PC-9 (cell line): ENCODE measurements at places on chromosomes 4 and X.

GRCh38 chr4:99998062-99998867 lies 48.2 kb upstream of the H2AZ1 start:
- DNase-seq = no peak

DNA sequence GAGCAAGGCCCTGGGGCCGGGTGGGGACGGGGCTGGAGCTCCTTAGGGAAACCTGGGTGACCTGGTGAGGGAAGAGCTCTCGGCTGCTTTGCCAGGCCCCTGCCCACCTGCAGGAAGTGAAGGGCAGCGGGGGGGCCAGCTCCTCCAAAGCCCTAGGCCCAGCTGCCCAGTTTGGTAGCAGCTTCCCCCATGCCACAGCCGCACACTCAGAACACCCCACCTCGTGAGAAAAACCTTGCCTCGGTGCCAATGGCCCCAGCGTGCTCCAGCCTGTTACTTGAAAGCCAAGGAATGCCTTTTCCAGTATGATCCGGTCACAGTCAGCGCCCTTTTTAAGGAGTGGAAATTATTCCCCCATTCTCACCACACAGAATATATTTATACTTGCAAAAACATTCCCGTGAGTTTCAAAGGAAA lies 38.3 kb downstream of the ACOX3 start:
- no peak for DNase-seq

- no peak for DNase-seq
These were observed 7.6 kb downstream of the CXCL13 start for GRCh38 chr4:77613267-77613666.

DNA sequence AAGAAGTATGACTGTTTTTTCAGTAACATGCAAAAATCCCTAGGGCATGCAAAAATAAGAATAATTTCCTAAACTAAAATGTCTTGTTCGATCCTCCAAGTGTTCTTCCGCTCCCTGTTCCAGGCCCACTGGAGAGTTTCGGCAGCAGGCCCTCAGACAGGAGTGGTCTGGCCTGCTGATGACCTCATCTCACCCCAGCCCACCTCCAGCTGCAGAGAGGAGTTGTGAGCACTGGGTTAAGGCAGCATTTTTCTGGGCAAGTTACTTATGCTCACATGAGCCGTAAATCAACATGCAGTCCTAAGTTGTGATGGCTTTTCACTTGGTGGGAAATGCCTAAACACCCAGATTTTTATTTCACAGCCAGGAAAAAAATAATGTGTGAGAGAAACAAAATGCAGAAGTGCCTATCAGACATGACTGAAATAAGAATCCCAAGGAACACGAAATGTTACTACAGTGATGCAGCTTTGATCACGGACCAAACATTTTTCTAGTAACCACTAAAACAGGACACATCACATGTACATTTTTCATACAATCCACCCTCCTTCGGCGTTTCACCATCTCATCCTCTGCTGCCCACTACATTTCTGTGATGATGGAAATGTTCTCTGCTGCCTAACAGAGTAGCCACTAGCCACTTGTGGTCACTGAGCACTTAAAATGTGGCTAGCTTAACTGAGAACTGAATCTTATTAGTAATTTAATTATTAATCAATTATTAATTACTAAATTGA lies 153.3 kb upstream of the TBL1X start:
- DNase-seq = no peak

DNA sequence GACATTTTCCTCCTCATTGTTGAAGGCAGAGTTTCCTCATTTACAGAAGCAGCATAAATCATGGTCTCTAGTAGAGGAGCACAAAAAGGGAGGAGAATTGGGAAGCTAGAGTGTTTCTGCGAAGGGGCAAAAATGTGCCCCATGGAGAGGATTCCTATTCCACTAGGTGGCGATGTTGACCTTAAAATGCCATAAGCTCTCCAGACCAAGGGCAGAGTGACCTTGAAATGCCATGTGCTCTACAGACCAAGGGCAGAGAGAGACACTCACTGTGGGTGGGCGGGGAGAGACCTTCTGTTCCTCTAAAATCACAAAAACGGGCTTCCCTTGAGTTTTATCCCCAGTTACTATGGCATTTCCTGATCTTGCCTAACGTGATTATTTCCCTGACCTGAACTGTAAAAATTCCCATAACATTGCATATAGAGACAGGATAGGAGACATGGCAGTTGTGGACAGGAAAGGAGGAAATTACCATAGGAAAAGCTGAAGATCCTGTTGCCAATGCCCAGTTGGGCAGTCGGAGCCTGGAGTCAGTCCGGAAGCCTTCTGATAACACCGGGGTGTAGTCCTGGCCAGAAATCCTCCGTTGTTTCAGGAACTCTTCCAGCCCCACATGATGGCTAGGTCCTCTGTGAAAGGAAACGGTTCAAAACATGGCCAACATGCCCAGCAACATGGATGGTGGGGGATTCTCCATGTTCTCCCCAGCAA lies 567.7 kb downstream of the MAGEB5 start:
- DNase-seq = no peak

DNA sequence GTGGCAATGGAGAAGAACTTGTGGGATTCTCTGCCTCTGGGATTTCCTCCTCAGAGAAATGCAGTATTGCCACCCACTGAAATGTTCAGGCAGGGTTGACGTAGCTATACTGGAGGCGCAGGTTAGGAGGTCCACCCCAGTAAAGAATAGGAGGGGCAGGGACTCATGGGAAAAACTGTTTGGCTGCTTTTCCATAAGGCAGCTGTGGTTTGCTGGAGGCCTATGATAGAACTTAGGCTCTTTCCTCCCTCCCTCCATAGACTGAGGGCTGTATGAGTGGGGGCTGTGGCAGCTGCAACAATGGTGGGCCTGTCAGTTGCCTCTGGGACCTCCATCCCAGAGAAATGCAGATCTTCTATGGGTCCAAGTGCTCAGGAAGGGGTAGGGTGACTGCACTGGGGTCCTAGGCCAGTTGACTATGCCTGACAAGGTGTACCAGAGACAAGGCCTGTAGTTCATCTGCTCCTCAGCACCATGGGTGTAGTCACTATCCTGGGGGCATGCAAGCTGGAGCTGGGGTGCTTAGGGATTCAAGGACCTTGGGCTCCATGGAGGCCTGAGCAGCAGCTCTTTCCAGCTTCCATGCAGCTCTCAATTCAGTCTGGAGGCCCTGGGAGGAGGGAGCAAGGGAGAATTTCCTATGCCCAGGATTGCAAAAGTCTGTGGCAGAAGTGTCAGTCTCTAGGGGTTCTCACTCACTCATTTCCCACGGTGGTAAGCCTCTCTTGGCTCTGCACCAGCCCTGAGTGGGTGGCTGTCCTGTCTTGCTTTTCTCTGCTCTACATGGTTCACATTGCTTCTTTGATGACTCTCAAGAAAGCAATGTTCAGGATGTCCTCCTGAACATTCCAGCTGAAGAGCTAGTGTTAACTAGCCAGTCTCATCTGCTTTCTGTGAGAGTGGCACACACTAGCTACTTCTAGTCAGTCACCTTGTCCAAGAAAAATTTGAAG lies 353.0 kb downstream of the IDS start:
- no peak for DNase-seq

DNA sequence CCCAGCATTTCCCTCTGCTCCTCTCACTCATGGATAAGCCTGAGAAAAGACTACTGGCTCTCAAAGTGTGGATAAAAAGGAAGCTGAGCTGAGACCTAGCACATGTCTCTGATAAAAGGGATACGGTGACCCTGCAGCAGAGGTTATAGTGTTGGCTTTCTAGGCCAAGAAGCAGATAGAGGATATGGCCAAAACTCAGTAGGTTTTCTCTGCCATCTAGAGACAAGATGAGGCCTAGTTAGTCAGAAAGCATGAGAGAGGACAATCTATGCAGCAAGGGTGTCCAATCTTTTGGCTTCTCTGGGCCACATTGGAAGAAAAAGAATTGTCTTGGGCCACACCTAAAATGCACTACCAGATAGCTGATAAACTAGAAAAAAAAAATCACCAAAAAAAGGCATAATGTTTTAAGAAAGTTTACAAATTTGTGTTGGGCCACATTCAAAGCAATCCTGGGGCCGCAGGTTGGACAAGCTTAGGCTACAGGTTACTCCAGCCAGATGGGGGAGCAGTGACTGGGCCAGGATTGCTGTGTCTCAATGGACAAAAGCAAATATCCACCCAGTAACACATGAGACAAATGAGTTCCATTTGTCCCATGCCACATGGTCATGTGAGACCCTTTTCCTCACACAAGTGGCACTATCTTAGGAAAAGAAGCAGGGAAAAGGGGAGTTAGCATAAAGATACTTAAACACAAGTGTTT lies 411.4 kb downstream of the INPP4B start:
- no peak for DNase-seq

GRCh38 chr4:112895811-112896608 lies 153.4 kb upstream of the ANK2 start:
- no peak for DNase-seq

GRCh38 chrX:155213731-155214130 lies 2.5 kb upstream of the VBP1 start:
- no peak for DNase-seq

DNA sequence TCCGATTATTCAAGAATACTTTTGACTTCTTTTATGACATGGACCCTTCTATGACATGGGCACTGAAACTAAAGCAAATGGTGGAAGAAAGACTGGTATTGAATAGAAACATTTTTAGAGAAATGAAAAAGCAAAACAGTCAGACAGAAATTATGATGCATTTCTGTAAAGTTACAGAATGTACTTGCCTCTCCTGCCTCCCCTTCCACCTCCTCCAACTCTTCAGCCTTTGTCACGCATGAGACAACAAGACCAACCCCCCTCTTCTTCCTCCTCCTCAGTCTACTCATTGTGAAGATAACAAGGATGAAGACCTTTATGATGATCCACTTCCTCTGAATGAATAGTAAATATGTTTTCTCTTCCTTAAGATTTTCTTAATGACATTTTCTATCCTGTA lies 46.3 kb upstream of the HUWE1 start:
- DNase-seq = no peak

GRCh38 chr4:102809691-102810090 lies 17.7 kb downstream of the UBE2D3 start:
- no peak for DNase-seq

- DNase-seq = no peak
These were observed 227.5 kb downstream of the MGST2 start for GRCh38 chr4:139892973-139893736.

- no peak for DNase-seq
These were observed 297.4 kb upstream of the SFRP2 start for GRCh38 chr4:154086247-154086646.

GRCh38 chr4:37389967-37390580 lies 145.5 kb downstream of the NWD2 start:
- DNase-seq = peak; percentile 10

DNA sequence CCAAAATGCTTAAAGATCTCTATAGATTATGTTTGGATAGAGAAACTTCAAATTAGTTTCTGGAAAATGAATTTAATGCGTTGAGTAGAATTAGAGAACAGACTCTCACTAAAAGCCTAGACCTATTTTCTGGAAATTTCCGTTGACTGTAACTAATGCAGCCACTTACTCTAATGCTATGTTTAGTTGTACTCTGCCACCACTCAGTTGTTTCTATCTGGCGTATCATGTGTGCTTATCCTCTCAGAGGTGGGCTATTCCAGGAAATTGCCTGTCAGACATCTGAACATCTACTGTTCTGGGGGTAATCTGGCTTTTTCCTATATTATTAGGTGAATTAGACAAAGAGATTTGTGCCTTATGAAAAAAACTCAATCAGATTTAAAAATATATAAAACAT lies 347.1 kb upstream of the FSTL5 start:
- no peak for DNase-seq

GRCh38 chrX:93528917-93529316 lies 144.5 kb downstream of the NAP1L3 start:
- DNase-seq = no peak

DNA sequence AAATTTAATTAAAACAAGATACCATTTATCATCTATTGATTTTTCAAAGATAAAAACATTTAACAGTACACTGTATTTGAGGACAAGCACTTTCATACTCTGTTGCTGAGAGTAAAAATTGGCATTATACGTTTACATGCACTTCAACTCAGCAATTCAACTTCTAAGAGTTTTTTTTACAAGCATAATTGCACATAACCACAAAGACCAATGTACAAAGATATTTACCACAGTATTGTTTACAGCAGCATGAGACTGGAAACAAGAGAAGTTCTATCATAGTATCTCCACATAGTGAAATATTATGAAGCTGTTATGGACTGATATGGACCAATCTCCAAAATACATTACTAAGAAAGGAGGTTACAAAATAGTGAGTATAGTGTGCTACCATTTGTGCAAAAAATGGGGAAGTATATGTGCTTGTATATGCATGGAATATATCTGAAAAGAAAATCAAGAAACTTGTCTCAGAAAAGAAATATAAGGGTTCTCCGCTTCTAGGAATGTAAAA lies 10.9 kb downstream of the GAB3 start:
- no peak for DNase-seq

DNA sequence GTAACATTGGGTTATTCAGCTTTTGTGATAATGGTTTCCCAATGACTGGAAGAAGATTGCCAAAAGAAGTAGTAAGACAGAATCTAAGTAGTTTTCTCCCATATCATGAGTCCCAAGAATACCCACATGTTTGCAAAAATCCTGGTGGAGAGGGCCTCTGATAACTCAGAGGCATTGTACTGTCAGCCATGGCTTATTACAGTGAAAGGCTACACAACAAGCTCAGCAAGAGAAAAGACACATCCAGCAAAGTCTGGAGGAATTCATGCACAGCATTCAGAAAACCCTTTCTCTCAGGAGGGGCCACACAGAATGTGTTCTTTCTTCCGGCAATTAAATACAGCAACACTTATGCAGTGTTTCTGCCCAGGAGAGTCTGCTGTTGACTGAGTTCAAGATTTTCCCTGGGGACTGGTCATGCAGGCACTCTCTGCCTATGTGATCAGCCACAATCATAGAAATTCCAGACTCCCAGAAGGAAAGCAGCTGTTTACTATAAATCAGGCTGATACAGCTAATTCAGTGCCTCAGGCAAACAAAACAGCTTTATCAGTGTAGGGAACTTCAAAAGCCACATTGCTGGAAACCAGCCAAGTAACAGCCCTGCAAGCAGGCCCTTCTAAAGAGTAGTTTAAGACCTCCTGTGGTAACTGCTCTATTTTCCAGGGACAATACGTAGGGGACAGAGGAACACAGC lies 937.1 kb downstream of the CCSER1 start:
- no peak for DNase-seq

DNA sequence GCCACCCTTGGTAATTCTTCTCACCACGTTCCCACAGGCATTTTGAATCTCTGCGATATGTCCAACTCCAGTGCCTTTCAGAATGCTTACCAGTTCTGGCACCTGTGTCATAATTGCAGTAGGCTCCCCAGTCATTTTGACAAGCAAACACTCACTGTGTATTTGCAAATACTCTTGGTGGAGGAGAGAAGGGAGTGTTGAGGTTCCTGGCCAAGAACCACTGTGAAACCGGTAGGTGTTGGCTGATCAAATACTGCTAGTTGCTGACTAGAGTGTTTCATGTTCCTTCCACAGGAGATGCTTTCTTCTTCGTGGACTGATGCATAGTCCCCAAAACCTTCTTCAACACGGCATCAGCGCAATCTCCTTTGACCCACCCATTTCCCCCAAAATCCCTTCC lies 16.0 kb upstream of the NLGN4X start:
- no peak for DNase-seq

- no peak for DNase-seq
These were observed 648.8 kb downstream of the SPOCK3 start for GRCh38 chr4:166585491-166585890.

GRCh38 chrX:136768469-136769084 lies 12.2 kb downstream of the ARHGEF6 start:
- peak; percentile 76 for DNase-seq

GRCh38 chrX:42496239-42496638 lies 281.7 kb downstream of the PPP1R2C start:
- DNase-seq = no peak
